ENCODE measurements at places on chromosomes 1 and 21.

DNA sequence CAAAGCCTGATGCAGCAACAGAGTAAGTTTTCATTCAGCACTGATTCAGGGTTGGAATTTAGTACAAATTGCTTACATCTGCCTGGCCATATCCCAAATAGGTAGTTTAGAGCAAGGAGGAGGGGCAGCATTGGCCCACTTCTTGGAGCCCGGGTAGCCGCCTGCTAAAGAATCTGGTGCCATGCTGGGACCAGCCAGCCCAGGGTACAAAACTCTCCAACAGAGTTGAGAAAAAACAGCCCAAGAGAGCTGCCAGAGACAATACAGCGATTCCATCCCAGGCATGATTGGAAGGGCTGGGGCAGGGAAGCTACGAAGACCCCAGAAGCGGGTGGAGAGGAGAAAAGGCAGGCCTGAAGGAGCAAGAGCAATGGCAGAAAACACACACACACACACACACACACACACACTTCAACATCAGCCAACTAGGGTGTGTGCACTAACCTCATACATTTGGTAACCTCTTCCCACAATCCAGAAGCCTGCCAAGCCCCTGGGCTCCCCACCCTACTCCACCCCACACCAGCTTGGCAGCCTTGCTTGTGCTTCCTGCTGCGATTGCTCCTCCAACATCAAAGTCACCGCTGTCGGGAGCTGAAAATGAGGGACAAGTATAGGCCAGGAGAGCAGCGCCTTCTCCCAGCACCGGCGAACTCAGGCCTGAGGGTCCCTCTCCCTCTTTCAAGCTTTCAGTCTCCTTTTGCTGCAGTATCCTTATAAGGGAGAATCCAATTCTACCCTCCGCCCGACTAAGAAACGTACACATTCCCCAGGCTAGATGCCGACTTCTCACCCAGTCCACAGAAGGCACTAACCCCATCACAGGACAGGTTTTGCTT, 1.2 kb downstream of the PIK3C2B start:
- DNase-seq = peak; percentile 47

DNA sequence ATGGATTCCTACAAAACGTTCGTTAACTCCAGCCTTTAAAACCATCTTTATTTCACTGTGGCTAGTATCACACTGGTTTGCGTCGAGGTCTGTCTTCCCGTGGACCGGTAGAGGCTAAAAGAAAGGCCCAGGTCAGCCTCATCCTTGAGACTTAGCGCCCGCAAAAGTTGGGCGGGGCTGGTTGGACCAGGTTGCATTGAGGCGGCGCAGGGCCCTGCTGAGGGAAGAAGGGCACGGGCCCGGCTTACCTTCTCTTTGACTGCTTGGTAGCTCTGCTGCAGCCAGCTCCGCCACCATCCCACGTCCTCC, 455 bp downstream of the BSDC1 start:
- DNase-seq = no peak

GRCh38 chr1:22229379-22229778, 86.5 kb upstream of the WNT4 start:
- DNase-seq = no peak

DNA sequence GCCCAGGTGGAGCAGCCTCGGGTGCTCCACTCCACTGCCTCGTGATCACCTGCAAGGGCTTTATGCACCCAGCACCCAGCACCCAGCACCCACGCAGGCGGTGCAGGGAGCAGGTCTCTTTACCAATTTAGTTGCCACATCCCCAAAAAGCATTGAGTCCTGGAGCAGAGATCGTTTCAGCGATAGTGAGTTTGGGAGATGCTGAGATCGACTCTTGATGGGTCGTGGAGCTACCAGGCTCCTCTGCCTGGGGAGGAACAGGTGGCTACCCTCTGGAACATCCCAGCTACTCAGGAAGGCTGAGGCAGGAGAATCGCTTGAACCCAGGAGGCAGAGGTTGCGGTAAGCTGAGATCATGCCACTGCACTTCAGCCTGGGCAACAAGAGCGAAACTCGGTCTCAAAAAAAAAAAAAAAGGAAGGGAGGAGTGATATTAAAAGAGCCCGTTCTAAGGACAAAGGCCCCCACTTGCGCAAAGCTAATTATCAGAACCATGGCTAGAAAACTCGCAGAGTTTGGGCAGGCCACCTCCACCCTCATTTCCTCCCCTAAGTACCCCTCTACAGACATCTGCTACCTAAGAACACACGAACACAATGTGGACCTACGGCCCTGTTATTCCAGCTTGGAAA, 106.5 kb upstream of the SLC45A1 start:
- no peak for DNase-seq

DNA sequence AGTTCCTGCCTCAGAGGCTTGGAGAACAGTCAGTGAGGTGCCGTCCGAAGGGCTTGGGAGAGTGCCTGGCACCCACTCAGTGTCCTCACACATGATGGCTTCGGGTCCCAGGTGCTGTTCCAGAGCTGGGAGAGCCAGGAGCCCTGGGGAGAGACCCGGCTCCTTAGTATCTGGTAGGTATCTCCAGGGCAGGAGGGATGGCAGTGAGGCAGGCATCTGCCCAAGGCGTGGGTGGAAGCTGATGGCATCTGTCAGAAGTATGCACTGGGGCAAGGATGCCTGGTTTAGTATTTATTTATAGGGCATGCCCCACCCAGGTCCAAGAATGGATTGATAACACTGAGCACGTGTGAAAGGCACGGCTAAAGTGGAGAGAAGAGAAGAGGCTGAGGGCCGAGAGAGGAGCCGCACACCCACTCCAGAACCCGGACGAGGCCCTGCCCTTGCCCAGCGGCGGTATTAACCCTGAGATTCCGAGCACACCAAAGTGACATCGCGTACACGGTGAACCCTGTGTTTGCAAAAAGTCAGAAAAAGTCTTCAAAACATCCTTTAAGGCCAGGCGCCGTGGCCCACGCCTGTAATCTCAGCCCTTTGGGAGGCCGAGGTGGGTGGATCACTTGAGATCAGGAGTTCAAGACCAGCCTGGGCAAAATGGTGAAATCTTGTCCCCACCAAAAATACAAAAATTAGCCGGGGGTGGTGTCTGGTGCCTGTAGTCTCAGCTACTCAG, 2.4 kb downstream of the TP73 start:
- no peak for DNase-seq

All from hindlimb muscle (tissue), 1 donor.